Stimulated activated CD8-positive, alpha-beta memory T cell treated with anti-CD3 and anti-CD28 coated beads, Interleukin-7, amount 100 ng/mL, for 48 hours (primary cell): ENCODE measurements at places on chromosomes 13 and 19.

DNA sequence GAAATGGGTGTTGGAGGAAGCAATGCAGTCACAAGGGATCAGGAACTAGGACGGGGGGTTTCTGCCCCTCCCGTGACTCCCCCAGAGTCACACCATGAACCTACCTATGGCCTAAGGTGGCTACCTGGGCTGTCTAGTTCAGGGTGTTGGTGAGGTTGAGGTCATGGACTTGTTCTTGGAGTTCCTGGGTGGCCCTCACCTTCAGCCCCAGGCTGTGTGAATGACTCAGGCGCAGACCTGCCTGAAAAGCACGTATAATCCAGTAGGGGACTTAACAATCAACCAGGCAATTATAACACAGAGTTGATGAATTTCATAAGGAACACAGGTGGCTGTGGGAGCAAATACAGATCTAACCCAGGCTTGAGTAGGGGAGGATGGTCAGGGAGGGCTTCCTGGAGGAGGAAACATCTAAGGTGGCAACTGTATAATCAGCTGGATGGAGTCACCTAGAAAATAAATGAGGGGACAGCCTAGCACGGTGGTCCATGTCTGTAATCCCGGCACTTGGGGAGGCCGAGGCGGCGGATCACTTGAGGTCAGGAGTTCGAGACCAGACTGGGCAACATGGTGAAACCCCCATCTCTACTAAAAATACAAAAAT, 25.6 kb upstream of the ADGRE1 start:
- DNase-seq = no peak

DNA sequence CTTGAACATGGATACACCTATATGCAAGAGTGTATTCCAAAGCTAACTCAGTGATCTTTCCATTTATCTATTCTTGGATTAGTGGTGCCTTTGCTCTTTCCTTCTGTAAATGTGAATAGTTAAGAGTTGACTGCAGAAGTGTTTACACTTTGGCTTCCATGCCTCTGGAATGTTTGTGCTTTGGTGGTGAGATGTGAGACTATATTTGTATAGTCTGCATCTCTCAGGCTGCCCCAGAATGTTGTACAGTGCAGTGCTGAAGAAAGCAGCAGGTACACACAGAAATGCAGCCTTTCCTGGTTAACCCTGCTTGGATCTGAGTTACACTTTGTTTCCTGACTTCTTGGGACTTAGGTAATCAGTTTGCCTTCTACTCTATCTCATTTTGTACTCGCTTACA, 90.2 kb downstream of the DNAJC15 start:
- DNase-seq = no peak

GRCh38 chr19:6736169-6736916, 1.0 kb downstream of the GPR108 start:
- DNase-seq = peak; percentile 70

DNA sequence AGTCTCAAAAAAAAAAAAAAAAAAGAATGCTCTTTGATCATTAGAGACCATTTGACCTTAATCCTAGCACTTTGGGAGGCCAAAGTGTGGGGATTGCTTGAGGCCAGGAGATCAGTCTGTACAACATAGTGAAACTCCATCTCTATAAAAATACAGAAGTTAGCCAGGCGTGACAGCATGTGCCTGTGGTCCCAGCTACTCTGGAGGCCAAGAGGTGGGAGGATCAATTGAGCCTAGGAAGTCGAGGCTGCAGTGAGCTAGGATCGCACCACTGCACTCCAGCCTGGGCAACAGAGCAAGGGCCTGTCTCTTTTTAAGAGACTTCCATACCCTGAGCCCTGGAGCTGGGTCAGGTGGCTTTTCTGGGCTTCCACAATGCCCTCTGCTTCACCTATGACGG, 11.5 kb upstream of the COLGALT1 start:
- no peak for DNase-seq

GRCh38 chr19:1164684-1165531, 9.2 kb downstream of the SBNO2 start:
- DNase-seq = no peak

GRCh38 chr19:6333439-6333838, at the start of gene ACER1:
ACER1 (minus strand) TSS chr19:6333612; CDS start chr19:6333551, 61 bp downstream.
- DNase-seq = no peak
